ENCODE measurements at places on chromosomes 5 and 9.

GRCh38 chr5:90675222-90675621 is 116.6 kb downstream of the ADGRV1 start:
- DNase-seq = no peak

- no peak for DNase-seq
Observed at GRCh38 chr9:123685489-123686083, 244.3 kb downstream of the DENND1A start.

- DNase-seq = no peak
Observed at GRCh38 chr9:8817335-8817734, 1017.8 kb upstream of the DMAC1 start.

DNA sequence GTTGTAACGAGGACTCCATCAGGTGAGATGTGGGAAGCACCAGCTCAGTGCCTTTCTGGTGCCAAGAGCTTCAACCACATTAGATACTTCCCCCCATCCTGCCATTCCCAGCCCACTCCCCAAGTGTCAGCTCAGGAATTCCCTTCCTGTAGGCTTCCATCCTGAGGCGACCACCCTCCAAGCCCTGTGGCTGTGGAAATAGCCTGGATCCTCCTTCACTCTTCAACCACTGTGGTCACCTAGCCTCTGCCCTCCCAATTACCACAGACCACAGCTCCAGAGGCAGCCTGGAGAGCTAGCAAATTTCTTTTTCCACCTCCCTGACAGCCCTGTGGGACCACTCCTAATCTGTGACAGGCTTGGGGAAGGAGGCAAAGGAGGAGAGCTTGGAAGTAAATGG is 219.8 kb upstream of the MAP3K1 start:
- no peak for DNase-seq

- no peak for DNase-seq
Observed at GRCh38 chr5:149414405-149415065, 35.4 kb upstream of the IL17B start.

- no peak for DNase-seq
Observed at GRCh38 chr9:79185866-79186265, 385.9 kb upstream of the TLE4 start.

- DNase-seq = no peak
Observed at GRCh38 chr9:19030899-19031298, 2.1 kb downstream of the SAXO1 start.

Measured in stimulated activated CD8-positive, alpha-beta memory T cell treated with anti-CD3 and anti-CD28 coated beads, Interleukin-4, amount 100 ng/mL, for 4 hours (primary cell).